Sigmoid colon (tissue), 7 donors: ENCODE measurements at places on chromosomes 2 and 18.

DNA sequence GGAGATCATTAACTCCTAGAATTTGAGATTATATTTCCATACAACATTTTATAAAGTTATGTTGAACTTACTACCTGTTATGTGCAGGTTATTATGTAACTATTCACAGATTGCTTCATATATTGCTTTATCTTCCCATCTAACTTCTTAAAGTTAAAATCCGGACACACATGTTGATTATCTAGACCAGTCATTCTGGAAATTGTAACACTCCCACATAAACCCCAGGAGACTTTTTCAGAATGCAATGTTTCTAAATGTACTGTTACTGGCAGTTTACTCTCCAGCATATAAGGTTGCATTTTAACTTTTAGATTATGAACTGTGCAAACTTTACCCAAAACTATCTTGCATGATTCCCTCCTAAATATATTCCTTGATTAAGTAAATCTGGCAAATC, 70.5 kb upstream of the FAM117B start:
- no peak for DNase-seq

- no peak for DNase-seq
These were observed 442.1 kb upstream of the DCC start for GRCh38 chr18:51897884-51898283.

DNA sequence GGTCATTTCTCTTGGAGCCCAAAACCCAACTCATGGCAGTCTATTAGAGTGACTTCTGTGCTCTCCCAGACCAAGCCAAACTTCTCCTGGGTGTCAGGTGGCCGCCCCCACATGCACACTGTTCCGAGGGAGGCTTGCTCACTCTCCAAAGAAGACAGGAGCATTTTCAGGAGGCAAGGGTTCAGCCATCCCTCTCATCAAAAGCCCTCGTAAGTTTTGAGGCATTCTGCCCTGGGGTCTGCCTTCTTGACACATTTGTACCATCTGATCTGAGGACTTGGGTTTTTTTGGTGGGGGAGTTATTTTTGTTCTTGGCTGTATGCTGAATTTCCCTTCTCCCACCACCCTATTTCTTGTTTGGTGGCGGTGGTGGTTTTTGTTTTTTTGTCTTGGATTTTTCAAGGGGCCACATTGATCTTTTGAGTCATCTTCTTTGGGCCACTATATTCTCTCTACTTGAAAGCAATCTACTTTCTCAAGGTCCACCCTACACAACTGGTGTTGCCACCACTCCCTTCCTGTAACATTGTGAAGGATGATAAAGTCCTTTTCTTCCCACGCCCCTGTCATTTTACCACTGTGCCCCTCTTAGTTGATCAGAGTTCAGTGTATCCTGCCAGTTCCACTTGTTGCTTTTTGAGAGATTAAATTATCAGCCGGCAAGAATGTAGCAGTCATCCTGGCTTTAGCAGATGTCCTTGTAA, 255.8 kb downstream of the CYP26B1 start:
- DNase-seq = no peak

DNA sequence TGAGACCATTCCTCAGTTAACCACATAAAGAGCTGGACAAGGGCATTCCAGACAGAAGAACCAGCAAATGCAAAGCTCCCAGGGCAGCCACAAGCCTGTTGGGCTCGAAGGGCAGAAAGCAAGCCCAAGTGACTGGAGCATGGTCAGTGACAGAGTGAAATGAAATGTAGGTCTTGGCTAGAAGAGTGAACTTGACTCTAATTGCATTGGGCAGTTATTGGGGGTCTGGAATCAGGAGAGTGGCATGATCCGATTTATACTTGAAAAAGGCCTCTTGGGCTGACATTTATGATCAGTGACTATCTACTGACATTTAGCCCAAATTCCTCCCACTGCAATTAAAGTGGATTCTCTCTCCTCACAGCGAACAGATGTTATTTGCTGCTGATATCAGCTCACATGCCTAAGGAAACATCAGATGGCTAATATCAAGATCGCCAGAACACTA, 152.5 kb upstream of the KLF7 start:
- no peak for DNase-seq

DNA sequence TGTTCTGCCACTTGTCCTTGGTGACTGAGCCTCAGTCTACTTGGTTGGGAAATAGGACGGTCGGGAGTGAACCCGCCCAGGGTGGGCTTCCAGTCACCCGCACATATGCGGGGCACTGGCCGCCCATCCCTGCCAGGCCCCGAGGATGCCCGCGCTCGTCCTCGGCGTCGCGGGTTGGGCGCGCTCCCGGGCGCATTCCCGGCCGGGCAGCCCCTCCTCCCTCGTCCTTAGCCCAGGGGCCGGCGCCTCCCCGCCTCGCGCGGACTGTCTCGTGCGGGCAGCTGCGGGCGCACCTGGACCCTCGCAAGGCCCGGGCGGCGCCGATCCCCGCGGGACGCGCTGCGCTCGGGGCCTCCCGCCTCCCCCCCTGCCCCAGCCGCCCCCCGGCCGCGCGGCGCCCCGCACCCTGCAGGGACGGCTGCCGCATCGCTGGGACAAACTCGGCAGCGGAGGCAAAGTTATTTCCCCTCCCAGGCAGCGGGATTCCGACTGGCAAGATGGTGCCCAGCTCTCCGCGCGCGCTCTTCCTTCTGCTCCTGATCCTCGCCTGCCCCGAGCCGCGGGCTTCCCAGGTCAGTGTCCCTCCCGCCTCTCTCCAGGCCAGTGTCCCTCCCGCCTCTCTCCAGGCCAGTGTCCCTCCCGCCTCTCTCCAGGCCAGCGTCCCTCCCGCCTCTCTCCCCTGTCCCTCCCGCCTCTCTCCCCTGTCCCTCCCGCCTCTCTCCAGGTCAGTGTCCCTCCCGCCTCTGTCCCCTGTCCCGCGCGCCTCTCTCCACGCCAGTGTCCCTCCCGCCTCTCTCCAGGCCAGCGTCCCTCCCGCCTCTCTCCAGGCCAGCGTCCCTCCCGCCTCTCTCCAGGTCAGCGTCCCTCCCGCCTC, at the start of gene FBLN7:
Gene FBLN7, plus strand, starts transcription at position 227 of the 874 bp plus-strand sequence. Its CDS starts 271 bp downstream, at position 498.
- DNase-seq = no peak

DNA sequence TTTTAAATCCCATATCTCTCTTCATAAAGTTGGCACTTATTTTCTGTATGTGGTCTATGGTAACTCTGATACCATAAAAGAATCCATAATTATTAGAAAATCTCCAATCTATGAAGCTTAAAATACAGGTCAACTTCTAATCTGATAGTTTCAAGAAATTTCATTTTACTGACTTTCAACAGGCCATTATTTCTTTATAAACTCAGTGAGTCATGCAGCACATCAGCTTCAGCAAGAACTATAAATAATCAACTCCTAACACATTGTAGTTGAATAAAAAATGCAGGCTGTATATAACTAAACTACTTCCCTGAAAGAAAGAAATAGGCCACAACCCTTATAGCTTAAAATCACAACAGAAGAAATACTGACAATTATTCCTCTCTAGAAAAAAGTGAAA, 204.3 kb upstream of the CCDC150 start:
- no peak for DNase-seq

- DNase-seq = no peak
These were observed 25.2 kb downstream of the IFIH1 start for GRCh38 chr2:162293122-162293786.

DNA sequence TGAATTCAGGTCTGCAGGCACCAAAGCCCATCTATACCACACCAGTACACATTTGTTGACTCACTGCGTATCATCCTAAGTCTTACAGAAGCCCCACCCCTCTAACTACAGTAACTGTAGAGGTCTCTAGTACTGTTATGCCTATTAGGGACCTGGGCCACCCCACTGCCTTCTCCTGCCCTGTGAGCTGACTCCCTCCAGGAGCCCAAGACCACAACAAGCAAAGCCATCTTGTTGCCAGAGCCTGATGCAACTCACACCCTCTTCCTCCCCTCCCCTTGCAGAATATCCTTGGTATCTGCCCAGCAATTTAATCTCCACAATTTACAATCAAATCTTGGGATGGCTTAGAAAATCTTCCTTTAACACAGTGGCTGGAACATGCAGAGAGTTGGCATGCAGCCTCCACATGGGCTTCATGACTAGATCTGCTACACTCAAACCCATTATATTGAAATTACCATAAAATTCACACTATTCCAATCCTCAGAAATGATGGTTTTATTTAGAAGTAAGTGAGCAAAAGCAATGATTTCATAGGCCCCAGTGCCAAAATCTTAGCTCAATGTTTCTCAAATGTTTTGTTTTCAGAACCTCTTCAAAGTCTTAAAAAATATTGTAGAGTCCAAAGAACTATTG, 17.7 kb upstream of the CYP1B1 start:
- no peak for DNase-seq

DNA sequence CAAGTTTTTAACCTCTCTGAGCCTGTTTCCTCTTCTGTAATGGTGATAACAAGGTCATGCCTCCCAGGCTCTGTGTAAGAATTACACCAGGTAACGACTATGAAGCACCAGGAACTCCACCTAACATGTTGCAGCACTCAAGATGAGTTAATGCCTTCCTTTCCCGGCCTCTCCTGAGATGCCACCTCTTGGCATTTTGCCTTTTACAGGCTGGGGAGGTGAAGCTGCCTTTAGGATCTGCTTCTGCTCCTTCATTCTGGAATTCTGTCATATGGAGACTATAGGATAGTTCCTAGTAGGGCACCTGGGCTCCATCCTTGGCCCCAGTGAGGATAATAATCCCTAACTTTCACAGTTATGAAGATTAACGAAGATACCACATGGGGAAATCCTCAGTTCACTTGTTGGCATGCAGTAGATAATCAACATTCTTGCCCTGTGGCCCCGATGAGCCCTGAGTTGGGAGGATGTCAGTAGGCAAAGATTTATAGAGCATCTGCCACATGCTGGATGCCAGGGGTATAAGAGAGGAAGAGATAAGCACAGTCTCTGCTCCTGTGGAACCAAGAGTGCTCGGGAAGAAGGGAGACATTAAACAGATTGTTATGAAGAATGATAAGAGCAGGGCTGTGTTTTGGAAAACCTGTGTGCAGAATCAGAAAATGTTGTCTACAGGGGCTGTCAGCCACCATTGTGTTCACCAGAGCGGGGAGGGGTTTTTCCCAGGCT, 43.9 kb upstream of the KCNF1 start:
- no peak for DNase-seq

DNA sequence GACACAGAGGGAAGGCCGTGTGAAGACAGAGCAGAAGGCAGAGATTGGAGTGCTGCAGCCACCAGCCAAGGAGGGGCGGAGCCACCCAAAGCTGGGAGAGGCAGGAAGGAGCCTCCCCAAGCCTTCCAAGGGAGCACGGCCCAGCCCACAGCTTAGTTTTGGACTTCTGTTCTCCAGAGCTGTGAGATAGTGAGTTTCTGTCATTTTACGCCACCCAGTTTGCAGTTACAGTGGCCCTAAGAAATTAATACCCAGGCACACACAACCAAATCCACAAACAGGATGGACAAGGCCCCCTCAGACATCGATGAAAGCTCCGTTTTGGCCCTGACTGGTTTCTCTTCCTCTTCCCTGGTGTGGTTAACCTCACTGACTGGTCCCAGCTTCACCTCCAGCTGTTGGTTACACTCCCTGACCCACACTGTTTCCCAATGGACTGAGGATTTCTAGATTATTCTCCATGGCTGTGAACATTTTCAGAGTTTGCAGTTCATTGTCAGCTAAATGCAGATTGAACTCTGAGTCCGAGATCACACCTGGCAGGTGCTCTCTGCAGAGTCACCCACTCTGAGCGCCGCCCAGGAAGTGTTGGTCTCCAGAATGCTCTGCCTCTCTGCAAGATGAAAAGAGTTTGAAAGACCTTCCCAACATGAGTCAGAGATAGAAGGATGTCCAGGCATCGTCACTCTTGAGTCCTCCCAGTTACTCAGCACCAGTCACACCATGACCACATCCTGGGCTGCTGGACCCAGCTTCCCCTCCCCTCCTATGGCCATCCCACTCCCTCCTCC, 100.2 kb downstream of the TWIST2 start:
- DNase-seq = peak; percentile 81
